HFFc6 (cell line): ENCODE measurements at places on chromosomes 3 and 15.

GRCh38 chr3:172904711-172905373 is 154.3 kb downstream of the ECT2 start:
- DNase-seq: no peak

DNA sequence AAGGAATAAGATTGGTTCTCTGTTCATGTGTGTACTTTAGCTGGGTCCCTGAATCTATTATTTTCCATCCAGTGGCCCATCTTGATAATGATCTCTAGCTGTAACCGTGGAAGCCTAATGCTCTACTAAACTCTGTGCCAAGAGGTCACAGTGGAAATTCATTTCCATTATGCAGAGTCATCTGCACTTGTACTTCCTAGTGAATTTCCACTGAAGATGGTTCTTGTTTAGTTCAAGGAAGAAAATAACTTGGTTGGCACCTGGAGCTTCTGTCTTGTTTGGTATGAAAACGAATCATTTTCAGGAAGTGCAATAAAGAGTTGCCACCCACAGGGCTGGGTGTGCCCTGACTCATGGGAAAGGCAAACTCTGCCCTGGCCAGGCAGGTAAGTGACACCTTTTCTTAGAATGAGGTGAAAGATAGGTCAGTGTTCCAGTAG is 10.3 kb downstream of the LPP start:
- no peak for DNase-seq

GRCh38 chr3:37526511-37526910 is 335.2 kb upstream of the CTDSPL start:
- peak; percentile 25 for DNase-seq

GRCh38 chr3:149528340-149528650 is 53.8 kb downstream of the TM4SF4 start:
- DNase-seq: no peak

- DNase-seq: no peak
Observed at GRCh38 chr3:45462522-45463265, 74.3 kb downstream of the LARS2 start.

DNA sequence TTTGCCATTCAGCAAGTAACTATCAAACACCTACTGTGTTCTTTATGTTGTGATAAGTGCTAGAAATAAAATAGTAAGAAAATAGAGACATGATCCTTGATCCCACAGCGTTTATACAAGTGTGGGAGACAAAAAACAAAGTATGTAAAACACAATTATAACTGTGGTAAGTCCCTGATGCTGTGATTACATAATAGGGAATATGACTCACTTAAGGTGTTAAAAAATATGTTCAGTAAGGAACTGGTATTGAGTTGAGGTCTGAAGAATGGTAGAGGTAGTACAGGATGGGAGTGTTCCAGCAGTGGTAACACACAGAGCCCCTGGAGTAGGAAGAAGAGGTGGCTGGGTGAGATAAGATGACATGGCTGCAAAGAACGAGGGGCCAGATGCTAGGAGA is 132.1 kb upstream of the TMC3 start:
- no peak for DNase-seq

DNA sequence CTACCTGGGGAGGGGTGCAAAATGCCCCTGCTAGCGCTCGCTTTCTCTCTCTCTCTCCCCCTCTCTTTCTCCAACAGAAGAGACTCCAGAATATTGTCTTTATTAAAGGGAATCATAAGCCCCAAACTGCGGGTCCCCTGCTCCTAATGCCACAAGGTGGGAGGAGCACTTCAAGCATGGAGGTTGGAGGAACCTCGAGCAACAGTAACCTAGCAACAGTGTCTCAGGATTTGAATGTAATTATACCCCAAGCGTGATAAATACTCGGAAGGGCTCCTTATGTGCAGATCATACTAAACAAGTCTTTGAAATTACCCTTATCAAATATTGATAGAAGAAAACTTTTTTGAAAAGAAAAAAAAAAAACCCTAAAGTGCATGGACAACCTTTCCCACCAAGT is 582.2 kb upstream of the PPP2R3A start:
- DNase-seq: no peak

GRCh38 chr3:64501298-64501906 is 186.4 kb downstream of the ADAMTS9 start:
- DNase-seq: no peak

DNA sequence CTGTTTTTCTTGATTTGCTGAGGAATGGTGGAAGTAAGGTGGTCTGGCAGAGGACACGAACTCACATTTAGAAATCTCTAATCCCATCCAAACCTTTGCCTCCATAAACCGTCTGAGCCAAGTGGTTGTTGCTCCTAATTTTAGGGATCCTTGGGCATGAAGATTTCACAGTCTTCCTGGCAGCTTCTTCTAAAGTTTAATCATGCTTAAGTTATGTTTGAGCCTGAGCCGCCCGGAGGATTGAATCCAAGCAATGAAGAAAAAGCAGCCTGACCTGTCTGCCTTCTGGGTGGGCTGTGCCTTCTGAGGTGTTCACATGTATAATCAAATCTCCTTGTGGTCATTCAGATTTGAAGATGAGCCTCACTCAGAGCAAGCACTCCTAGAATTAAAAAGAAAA is 249.0 kb downstream of the CD47 start:
- no peak for DNase-seq

DNA sequence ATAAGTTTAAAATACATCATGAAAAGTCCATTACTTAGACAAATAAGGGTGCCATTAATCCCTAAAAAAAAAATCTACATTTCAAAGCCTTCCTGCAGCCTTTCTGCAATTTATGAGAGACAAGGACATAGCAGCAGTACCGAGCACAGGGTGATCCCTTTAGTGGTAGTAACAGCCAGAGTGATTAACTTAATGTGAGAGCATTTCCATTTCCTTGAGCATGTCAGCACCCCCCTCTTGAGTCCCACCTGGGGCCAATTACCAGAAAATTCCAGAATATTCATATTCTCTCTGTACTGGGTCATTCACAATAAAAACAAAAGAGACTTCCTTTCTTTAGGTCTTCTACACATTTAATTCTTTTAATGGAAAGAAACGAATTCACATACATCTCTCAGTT is 546.9 kb upstream of the CCDC54 start:
- no peak for DNase-seq

DNA sequence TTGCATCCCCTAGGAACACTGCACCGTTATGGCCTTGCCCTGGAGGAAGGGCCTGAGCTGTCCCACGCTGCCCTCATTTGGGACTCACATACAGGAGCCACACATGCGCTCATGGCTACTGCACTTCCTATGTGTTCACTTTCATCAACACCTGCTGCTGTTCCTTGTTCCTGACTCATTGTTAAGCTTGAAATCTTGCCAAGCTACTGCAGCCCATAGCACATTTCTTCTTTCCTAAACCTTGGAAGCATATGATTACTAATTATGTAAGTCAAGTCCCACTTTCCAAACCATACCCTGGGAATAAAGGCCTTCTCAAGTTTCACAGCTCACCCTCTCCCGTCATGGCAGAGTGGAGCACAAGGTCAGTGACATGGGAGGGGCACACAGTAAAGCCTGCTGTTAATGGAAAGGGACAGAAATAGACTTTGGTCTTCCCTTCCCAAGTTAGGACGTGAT is 307.9 kb downstream of the CLSTN2 start:
- no peak for DNase-seq

GRCh38 chr3:143809121-143809621 is 39.1 kb downstream of the SLC9A9 start:
- no peak for DNase-seq

GRCh38 chr15:78629031-78629715 is 8.4 kb upstream of the CHRNA3 start:
- DNase-seq: no peak

DNA sequence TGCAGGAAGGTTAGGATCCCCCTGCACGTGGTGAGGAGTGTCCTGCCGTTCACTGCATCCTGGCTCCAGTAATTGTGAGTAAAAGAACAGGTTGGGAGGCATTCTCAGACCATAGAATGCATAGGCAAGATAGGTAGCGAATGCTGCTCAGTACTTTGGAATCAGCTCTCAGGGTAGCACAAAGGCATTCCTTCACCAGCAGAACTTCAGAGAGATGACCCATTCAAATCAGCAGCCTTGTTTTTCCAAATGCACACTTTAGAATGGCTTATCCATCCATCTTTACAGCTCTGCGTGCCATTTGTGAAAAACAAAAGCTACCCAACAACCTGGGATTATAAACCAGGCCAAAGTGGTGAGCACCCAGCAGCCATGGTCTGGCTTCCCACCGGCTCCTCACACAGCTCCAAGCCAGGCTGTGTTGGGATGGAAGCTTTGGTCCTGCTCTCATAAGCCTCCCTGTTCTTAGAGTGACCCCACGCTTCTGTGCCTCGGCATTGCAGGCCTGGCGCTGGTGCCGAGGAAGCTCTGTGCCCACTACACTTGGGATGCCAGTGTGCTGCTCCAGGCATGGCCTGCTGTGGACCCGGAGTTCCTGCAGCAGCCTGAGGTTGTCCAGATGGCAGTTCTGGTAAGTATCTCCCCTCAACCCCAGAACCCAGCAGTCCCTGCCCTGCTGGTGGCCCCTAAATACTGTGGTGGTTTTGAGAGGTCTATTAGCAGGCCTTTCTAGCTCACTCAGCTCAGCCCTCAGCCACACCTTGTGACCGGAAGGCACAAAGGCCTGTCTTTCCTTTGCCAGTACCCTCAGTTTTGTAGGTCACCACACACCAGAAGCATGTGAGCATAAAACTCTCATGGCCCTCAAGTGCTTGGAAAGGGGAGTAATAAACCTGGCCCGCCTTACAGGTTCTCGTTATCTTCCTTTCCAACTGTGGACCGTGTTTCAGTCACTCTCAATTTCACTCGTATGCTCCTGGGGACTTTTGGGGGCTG is 52.9 kb upstream of the LIMD1 start:
- DNase-seq: no peak

DNA sequence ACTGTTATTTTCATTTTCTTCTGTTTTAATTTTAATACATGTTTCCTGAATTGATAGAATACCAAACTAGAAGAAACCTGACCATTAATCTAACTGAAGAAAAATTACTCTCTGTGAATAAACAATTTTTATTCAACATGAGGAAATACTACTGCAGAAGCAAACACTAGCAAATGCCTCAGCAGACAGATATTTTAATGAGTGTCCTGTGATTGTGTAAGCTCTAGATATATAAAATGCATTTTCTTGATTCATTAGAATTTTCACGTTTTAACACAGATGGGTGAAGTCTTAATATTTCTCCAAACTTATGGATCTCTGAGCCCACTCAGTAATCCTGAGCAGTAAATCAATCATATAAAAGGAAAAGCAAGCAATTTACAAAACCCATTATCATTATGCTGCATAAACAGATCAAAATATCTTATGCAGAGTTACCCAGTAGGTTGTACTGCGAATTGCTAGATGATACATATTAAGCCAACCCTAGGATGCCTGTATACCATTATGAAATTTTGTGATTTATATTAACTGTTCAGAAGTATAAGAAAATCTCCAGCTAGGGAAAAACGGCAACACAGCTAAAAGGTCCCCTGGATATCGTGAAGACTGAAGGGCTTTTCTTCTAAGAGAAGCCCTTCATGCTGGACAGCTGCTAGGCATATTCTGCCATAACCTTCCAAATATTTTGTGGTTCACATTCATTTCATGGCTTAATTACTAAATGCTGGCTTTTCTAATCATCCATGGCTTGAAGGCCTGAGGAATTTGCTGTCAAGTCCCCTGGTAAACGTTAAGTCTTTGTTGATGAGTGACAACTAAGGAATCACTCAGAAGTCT is 157.7 kb upstream of the TGFBR2 start:
- DNase-seq: no peak

DNA sequence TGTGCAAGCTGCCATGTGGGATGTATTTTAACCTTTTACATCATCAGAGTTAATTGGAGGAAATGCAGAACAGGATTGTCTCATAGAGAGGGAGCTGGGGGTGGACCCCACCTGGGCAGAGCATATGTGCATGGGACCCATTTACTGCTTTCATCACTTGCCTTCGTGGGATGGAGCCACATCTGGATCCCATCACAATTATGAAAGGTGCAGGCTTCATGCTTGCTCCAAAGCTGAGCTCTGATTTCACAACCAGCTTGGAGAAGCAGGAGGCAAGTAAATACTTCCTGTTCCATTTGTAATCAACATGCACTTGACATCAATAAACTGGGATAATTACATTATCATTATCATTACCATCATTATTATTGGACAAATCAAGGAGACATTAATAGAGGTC is 161.9 kb downstream of the ALDH1A2 start:
- DNase-seq: no peak

- DNase-seq: no peak
Observed at GRCh38 chr3:115670911-115671310, 47.6 kb downstream of the GAP43 start.

DNA sequence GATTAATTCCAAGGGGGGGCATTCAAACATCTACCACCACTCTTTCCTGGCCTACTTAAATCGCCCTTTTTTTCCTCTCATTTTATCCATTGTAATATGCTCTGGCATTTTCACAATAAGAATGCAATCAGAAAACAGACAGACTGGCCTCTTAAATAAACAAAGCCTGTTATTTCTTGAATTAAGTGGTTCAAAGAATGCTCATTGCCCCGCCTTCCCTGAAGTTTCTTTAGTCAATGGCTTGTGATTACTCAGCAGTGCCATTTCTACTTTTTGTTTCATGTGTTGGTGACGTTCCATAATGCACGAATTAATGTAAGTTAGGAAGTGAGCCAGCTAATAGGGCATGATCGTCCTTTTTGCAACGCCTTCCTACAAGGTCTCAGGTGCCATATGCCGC is 68.0 kb downstream of the FBN1 start:
- DNase-seq: peak; percentile 41

DNA sequence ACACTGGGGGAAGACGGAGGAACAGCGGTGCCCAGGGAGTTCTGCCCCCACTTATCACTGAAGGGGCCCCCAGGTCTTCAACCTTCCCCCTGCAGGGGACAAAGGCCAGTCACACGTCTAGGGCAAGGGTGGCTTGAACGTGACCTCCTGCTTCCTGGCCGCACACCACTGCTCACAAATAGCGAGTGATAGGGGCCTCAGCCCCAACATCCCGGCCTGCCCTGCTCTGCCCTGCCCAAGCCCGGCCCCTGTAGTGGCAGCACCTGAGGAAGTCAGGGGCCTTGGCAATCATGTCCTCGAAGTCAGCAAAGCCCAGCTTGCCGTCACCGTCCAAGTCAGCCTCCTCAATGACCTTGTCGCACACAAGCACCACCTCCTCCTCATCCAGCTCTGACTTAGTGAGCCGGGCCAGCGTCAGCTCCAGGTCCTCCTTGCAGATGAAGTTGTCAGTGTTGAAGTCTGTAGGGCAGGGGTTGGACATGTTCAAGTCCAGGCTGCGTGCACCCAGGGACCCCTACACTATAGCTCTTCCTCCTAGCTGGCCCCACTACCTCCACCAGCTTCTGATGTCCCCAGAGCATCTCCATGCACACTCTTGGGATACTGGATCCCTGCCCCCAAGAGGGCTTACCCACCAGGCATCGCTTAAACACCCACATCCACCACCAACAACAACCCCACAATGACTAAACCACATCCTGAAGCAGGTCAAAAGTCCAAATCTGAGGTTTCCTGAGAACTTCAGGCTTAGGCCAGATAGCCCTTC is 13.3 kb downstream of the SH2D7 start:
- no peak for DNase-seq

DNA sequence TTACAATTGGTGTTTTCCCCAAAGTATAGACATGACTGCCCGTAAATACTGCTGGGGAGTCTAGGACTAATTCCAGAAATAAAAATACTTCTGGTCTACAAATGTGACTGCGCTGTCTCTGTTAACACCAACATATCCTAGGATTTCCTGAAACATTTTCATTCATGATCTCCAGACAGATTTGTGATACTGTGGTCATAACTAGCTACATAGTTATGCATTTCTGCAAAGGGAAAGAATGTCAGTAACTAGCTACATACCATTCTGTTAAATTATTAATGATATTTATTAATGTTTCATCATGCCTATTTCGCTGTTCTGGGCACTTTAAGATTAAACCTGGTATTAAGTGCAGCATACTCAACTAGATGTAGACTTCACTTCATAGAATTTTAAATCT is 33.3 kb downstream of the SETD5 start:
- no peak for DNase-seq
